ENCODE measurements at places on chromosomes 11 and 22. TPM values are rescaled to one million over a fixed set of nuclear protein-coding genes. Genes with fewer than 3 reads are reported as not detected.

The HEPHL1 gene
- not detected for total RNA-seq

The SYT12 gene
- total RNA-seq = 1.1 TPM

The OR52I1 gene
- not detected for total RNA-seq

The OR6T1 gene
- total RNA-seq = not detected

The CLCF1 gene
- 7.1 TPM for total RNA-seq

The MMP11 gene
- 4.2 TPM for total RNA-seq

The RAB30 gene
- total RNA-seq = 11.9 TPM

The TLCD5 gene
- total RNA-seq = 11.4 TPM

The PHOX2A gene
- total RNA-seq = not detected

The MTFP1 gene
- 57.8 TPM for total RNA-seq

DNA sequence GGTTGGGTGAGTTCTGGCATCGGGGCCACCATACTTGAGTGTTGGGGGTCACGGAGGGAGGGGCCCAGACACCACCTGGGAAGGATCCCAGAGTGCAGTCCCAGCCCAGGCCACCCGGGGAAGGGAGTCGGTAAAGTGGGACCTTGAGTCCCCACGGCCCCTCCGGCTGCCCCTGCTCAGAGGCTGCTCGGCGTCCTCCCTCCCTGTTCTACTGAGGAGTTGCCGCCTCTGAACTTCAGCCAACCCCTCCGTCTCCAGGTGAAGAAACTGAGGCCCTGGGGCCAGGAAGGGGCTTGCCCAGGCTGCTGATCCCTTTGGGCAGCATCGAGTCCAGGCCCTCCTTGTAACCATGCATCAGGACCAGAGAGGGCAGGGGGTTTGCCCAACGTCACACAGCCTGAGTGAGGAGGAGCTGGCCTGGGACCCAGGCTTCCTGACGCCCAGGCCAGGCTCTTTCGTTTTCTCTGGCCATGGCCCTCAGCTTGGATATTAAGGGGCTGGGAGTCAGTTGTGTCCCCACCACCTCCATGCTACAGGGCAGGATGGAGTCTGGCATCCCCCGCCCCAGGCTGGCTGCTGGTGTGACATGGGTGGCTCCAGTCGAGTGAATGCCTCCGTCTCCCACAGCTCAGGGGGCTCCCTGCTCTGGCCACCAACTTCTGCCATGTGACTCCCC lies 1.3 kb downstream of the PARVG start:
- no peak for DNase-seq

- no peak for DNase-seq
Measured at GRCh38 chr22:38733724-38734381, 21.9 kb downstream of the SUN2 start.

DNA sequence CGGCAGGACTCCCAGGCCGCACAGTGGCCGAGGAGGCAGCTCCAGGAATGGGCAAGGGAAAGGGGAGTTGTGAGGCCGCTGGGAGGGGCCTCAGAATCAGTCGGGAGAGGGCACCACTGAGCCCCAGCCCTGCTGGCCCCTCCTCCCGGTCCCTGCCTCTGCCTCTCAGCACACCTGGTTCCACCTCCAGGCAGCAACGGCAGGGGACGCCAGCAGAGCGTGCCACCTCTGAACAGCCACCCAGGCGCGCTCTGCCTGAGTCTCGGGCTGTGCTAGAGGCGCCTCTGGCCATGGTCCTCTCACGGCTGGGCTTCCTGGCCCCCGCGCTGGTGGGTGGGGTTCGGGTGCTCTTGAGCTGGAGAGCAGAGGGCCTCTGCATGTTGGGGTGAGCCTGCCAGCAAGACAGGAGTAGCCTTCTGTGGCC lies 33.0 kb downstream of the MOB2 start:
- DNase-seq = peak; percentile 57

DNA sequence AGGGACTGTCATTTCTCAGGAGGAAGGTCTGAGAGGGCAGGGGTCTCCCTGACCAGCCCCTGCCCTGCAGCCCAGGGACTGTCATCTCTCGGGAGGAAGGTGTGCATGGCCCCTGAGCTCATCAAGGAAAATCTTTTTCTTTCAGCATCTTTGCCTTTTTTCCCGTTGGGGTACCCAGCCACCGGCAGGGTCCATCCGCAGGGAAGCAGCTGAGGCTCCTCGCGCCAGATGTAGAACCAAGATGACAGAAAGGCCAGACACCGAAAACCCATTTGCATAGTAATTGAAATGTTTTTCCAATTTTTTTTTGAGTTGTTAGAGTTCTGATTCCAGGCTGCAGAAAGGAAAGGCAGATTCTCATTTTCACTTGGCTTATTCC lies 613.9 kb downstream of the TBC1D22A start:
- DNase-seq = no peak

GRCh38 chr11:46479601-46480000 lies 88.0 kb upstream of the CHRM4 start:
- no peak for DNase-seq

- no peak for DNase-seq
Measured at GRCh38 chr22:21449531-21450319, 17.5 kb upstream of the TMEM191C start.

- DNase-seq = peak; percentile 84
Measured at GRCh38 chr22:37330200-37331033, 48.1 kb downstream of the CYTH4 start.

GRCh38 chr11:299951-300735 lies 817 bp upstream of the IFITM5 start:
- no peak for DNase-seq

DNA sequence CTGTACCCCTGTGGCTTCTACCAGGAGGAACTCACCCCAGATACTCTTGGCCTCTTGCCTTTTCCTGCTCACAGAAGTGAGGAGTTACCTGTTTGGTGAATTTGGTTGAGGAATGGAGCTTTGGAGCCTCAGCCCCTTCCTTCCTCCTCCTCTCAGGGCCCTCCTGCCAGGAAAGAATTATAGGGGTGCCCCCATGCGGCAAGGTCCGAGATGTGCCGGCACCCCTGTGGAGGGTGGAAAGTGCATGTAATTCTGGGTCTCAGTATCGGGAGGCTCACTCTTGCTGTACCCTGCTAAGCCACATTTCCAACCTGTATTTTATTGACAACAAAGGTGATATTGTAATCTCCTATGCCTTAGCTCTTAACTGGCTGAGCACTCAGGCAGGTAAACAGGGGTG lies 13.7 kb upstream of the IGSF22 start:
- DNase-seq = no peak

GRCh38 chr11:95076981-95077380 lies 10.3 kb downstream of the SRSF8 start:
- DNase-seq = no peak

DNA sequence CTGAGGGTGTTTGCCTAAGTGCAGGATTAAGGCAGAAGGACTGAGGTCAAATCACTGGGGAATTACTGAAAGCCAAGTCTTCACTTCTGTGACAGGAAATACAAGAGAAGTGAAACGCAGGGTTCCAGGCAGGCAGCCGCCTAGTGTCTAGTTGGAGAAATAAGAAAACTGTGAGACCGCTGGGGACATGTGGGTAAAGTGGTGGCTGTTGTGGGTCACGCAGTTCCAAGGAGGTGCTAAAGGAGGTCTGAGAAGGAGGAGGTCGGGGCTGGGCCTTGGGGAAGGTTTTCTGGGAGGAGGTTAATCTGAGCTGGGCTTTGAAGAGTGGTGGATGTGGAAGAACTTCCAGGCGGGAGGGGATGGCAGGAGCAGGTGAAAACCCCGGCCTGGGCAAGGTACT lies 11.2 kb downstream of the MCM5 start:
- no peak for DNase-seq

DNA sequence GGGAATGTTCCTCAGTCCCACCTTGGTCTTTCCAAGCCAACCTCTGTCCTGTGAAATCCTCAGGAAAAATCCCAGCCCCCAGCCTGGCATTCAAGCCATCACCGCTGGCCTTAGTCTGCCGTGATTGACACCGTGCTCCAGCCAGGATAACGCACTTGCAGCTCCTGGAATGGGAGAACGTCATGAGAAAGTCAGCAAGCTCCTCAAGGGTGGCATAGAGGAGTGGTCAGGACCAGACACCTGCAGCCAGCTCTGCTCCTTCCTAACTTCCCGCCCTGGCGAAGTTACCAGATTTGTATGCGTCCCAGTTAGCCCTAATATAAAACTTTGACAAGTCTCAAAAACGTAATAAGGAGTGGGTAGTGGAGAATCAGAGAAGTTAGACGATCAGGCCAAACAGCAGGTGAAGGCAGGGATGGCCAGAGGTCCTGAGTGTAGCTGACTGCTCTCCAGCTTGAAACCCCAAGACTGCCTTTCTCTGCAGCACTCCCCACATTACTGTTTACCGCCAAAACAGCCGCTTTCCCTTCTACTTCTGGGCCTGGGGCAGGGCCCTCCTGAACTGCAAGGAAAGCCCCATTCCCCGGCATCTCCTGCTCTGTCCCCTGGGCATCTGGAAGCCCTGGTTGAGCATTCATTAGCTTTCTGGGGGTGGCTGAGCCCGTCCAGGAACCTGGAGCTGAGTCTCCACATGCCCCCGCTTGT lies 1.3 kb upstream of the DKK3 start:
- DNase-seq = no peak

- DNase-seq = no peak
Measured at GRCh38 chr22:42966497-42966896, 48.5 kb downstream of the PACSIN2 start.

GRCh38 chr11:65419772-65420481 lies 2.7 kb upstream of the NEAT1 start:
- DNase-seq = peak; percentile 90

- no peak for DNase-seq
Measured at GRCh38 chr22:27684901-27685300, 116.7 kb downstream of the MN1 start.

All from Daoy (cell line).